ENCODE measurements at places on chromosomes 5 and 9.

- DNase-seq, result no peak
Measured at GRCh38 chr5:109769597-109770291, 80.0 kb downstream of the MAN2A1 start.

GRCh38 chr9:20014168-20014567, 225.3 kb upstream of the SLC24A2 start:
- no peak for DNase-seq

- DNase-seq, result no peak
Measured at GRCh38 chr5:78689540-78690252, 41.1 kb upstream of the LHFPL2 start.

DNA sequence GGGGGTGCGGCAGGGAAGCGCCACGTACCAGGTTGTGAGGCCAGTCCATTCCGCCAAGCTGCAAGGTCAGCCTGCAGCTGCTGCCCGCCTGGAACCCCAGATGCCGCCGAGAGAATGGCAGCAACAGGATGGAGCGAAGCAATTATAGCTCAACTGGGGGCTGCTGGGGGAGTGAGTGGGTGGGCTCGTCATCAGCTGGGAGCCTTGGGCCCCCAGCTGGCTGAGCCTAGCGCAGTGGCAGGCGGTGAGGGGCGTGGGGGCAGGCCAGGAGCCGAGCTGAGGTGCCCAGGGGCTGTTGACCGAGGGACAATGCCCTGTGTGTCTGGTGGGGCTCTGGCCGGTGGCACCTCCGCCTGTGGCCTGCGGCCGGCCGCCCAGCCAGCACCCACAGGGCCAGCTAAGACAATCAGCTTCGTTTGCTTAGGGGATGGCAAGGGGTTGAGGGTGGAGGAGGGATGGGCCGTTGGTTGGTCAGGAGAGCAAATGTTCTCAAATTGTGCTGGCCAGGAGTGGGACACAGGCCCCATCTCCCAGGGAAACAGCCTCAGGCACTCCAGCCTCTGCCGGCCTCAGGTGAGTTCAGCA, at the start of gene IL17B:
IL17B (minus strand) TSS at position 116 of the 585 bp plus-strand sequence; CDS start at position 49, 67 bp downstream.
- DNase-seq, result no peak

DNA sequence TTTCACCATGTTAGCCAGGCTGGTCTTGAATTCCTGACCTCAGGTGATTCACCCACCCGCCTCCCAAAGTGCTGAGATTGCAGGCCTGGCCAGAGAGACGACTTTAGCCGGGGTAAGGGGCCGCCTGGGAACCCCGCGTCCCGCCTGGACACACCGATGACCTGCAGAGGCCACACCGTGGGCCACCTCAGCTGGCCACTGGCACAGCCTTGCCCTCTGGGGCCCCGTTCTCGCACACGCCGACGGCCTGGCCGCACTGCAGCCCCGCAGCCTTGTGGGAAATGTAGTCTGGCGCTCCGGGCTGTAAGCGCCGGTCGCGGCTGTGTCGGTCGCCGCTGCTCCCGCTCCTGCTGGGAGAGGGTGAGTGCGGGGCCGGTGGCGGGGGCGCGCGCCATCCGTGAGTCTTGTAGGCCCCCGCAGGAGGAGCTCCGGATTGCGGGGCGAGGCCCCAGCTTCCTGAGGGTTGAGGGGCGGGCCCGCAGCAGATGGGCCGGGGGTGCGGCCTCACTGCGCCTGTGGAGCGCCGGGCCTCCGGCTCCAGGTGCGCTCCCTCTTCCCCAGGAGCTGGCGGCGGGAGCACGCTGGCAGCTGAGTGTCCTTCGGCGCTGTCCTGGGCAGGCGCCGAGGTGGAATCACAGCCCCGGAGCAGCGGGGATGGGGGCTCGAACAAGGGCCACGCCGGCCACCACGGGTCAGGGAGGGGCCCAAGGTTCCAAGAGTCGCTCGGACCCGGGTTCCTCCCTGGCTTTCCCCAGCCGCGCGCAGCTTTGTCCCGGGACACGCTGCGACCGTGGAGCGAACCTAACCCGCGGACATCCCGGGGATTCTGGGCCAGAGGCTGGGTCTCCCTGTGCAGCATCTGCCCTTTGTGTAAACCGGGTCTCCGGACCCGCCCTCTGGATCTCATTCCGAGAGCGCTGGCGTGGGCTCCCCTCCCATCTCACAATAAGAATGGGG, at the start of gene ZFP2:
ZFP2 (plus strand) TSS at position 299 of the 957 bp plus-strand sequence. CDS start 35,401 bp downstream, outside the sequence.
- peak; percentile 43 for DNase-seq

GRCh38 chr5:169861934-169862333, 118.4 kb downstream of the INSYN2B start:
- no peak for DNase-seq

DNA sequence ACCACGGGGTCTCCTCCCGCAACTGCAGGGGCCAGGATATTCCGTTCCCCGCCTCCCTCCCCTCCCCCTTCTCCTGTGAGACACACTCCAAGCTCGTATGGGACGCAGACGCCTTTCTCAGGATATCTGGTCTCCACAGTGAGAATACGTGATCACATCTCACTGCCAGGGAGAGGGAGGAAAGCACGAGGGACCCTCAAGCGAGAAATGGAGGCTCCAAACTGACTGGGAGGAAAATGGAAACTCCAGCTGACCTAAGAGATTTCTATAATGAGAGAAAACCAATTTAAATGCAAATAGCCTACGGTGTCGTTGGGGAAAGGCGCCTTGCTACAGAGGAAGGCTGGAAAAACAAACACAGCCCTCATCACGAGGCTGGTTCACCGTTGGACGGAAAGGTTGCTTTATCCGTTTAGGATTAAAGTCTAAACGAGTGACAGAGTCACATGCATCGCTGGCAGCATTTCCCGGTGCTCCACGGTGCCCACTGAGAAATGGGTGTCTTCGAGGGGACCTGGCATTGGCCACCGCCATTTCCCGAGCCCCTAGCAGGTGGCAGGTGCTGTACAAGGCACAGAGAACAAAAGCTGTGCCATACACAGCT, 116.9 kb upstream of the CPEB4 start:
- DNase-seq, result no peak

GRCh38 chr9:125190361-125190801, 778 bp upstream of the PPP6C start:
- no peak for DNase-seq

- DNase-seq, result no peak
Measured at GRCh38 chr5:68771732-68772131, 322.1 kb upstream of the SLC30A5 start.

DNA sequence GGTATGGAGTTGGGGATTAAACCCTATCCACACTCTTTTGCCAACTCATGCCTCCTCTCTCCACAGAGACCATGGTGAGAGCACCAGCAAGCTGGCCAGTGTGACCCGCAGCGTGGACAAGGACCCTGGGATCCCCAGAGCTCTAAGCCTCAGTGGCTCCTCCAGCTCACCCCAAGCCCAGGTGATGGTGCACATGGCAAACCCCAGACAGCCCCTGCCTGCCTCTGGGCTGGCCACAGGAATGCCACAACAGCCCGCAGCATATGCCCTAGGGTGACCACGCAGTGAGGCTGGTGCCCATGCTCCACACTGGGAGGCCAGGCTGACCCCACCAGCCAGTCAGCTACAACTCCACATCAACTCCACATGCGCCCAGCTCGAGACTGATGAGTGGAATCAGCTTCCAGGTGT, 11.5 kb upstream of the CARD19 start:
- no peak for DNase-seq

- no peak for DNase-seq
Measured at GRCh38 chr5:63573380-63573779, 388.9 kb downstream of the HTR1A start.

GRCh38 chr5:177093082-177093712, 6.5 kb downstream of the FGFR4 start:
- no peak for DNase-seq

DNA sequence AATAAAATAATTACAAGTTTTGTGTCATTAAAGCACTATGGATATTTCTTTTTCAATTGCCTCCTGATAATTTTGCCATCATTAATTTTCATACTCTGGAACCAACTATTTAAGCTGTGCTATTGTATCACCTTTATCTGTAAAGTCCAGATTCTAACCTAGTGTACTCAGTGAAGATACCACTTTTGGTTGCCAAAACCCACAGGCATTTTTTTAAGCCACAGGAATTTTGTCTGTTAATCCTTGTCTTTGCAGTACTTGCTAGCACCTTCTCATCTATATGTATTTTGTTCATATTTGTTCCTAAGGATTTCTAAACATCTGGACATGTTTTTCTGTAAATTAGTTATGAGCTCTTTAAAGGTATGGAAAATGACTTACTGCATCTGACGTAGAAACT, 481.4 kb upstream of the DAB2 start:
- no peak for DNase-seq

- peak; percentile 66 for DNase-seq
Measured at GRCh38 chr5:96896276-96896675, 20.0 kb downstream of the ERAP2 start.

- no peak for DNase-seq
Measured at GRCh38 chr5:169905017-169905416, 75.3 kb downstream of the INSYN2B start.

- DNase-seq, result no peak
Measured at GRCh38 chr5:167908606-167909005, 382.8 kb upstream of the WWC1 start.

All from naive B cell (primary cell).